Psoas muscle (tissue), 8 donors: ENCODE measurements at places on chromosomes 3 and 15. TPM values are rescaled to one million over a fixed set of nuclear protein-coding genes. Genes with fewer than 3 reads are reported as not detected.
A peak's percentile ranks its signal among the peaks of the same experiment; 100 is the strongest.

- H3K4me3 ChIP-seq = no peak overlapping the region
- peaks cover 14% of the 10 kb centered on the region for H3K4me1 ChIP-seq
- H3K27me3 ChIP-seq = no peaks in the 10 kb centered on the region
- H3K27ac ChIP-seq = no peak overlapping the region
- no peaks in the 10 kb centered on the region for H3K36me3 ChIP-seq
Observed at GRCh38 chr3:72246685-72247084, 461.7 kb upstream of the PROK2 start.

DNA sequence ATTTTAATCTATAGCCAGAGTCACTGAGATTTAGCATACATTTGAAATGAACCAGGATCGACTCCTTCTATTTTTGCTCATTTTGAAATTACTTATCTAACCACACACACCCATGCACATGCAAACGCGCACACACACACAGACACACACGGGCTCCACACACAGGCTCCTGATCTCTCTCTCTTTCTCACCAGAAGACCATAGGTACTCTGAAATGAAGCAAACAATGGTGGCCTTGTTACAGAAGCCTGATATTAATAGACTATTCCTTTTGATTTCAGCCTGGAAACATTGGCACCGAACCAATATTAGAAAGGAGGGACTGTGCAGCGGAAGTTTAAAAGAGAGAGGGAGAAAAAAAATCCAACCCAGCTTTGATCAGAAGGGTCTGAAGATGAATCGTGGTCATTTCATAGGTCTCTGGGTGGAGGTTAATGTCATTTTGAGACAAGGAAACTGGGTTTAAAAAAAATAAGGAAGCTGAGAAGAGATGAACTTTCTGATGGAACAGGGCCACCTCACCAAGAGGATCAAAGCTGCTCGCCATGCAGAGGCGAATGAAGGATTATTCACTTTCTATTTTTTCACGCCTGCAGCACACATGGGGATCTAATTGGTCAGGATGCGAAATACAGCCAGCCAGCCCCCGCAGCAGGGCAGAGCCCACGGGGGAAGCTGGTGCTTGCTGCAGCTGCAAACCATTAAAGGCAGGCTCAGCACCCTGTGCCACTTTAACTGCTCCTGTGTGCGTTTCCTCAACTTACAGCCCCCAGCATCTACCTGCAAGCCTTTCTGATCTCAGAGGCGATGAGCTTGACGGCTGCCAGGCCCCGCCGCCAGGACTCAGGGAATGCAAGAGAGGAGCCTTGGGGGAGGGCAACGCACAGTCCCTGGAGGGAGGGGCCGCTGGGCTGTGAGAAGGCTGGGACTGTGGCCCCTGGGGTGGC lies 88.8 kb downstream of the HES1 start:
- no peak overlapping the region for H3K4me3 ChIP-seq
- no peak for DNase-seq
- no peak overlapping the region for H3K27ac ChIP-seq
- H3K4me1 ChIP-seq = peaks cover 6% of the 10 kb centered on the region

MESP2 gene
- polyA plus RNA-seq = 0.20 TPM

- DNase-seq = no peak
- no peaks in the 10 kb centered on the region for H3K36me3 ChIP-seq
- no peaks in the 10 kb centered on the region for H3K27me3 ChIP-seq
- peaks cover 6% of the 10 kb centered on the region for H3K4me1 ChIP-seq
- no peak overlapping the region for H3K4me3 ChIP-seq
- H3K27ac ChIP-seq = no peak overlapping the region
Observed at GRCh38 chr3:187193181-187193580, 4.1 kb upstream of the RTP1 start.

DNA sequence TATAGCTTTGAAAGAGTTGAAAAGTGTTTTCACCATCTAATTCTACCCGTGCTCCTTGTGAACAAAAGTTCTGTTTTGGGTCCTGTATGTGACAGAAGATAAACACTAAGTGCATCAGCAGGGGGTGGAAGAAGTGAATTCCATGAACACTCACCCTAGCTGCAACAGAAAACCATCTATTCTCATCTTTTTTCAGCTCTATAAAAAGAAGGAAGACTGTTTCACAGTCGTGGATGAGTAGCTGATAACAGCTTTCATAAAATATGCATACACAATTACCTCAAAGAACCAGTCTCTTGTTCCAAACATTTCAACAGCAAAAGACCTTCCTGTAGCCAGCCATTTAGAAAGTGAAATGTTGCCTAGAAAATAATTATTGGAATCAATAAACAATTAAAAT lies 281.7 kb upstream of the RASGRP1 start:
- no peak overlapping the region for H3K27ac ChIP-seq
- no peak overlapping the region for H3K4me3 ChIP-seq
- no peaks in the 10 kb centered on the region for H3K4me1 ChIP-seq
- H3K27me3 ChIP-seq = no peaks in the 10 kb centered on the region
- H3K36me3 ChIP-seq = no peaks in the 10 kb centered on the region

FGD5 gene
- polyA plus RNA-seq = 3.8 TPM

GRCh38 chr3:59133311-59133710 lies 83.5 kb upstream of the CFAP20DC start:
- H3K27me3 ChIP-seq = no peaks in the 10 kb centered on the region
- no peaks in the 10 kb centered on the region for H3K4me1 ChIP-seq
- H3K36me3 ChIP-seq = no peaks in the 10 kb centered on the region
- H3K4me3 ChIP-seq = no peak overlapping the region

GRCh38 chr15:101035611-101036010 lies 116.5 kb downstream of the LRRK1 start:
- no peak for DNase-seq
- no peaks in the 10 kb centered on the region for H3K36me3 ChIP-seq
- H3K27ac ChIP-seq = no peak overlapping the region
- H3K4me3 ChIP-seq = no peak overlapping the region
- H3K27me3 ChIP-seq = no peaks in the 10 kb centered on the region

GRCh38 chr15:39508536-39508935 lies 72.3 kb upstream of the THBS1 start:
- no peaks in the 10 kb centered on the region for H3K27me3 ChIP-seq
- no peak for DNase-seq
- no peak overlapping the region for H3K4me3 ChIP-seq
- no peaks in the 10 kb centered on the region for H3K36me3 ChIP-seq
- no peak overlapping the region for H3K27ac ChIP-seq

DNA sequence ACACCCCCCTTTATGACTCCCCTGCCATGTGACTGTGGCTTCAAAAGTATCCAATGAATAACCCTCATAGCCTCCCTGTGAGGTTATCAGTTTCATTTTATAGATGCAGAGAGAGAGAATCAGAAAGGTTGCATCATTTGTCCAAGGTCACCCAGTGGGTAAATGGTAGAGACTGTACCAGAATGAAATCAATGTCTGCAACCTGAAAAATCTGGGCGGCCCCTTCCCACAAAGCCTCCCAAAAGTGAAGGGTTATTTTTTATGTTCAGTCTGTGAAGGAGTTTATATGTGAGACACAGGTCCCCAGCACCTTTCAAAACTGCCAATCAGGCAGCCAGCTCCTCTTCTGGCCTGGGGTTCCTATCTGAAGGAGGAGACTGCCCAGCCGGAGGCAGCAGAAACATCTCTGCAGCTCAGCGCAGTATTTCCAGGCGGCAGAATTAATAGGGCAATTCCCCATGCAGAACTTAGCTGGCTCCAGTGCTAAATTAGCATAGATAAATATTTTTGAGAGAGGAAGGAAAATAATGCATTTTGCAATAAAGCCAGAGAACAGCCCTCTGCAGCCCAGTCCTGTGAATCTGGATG lies 130.8 kb upstream of the PRR20G start:
- peaks cover 47% of the 10 kb centered on the region for H3K27me3 ChIP-seq
- no peak overlapping the region for H3K4me3 ChIP-seq
- no peak overlapping the region for H3K27ac ChIP-seq
- no peak for DNase-seq
- H3K36me3 ChIP-seq = no peaks in the 10 kb centered on the region

CADM2 gene
- polyA plus RNA-seq = 9.9 TPM

- no peaks in the 10 kb centered on the region for H3K4me1 ChIP-seq
- H3K27me3 ChIP-seq = no peaks in the 10 kb centered on the region
- no peak overlapping the region for H3K4me3 ChIP-seq
- no peak overlapping the region for H3K27ac ChIP-seq
- no peak for DNase-seq
- no peaks in the 10 kb centered on the region for H3K36me3 ChIP-seq
Observed at GRCh38 chr3:36520241-36521006, 140.1 kb downstream of the STAC start.

DNA sequence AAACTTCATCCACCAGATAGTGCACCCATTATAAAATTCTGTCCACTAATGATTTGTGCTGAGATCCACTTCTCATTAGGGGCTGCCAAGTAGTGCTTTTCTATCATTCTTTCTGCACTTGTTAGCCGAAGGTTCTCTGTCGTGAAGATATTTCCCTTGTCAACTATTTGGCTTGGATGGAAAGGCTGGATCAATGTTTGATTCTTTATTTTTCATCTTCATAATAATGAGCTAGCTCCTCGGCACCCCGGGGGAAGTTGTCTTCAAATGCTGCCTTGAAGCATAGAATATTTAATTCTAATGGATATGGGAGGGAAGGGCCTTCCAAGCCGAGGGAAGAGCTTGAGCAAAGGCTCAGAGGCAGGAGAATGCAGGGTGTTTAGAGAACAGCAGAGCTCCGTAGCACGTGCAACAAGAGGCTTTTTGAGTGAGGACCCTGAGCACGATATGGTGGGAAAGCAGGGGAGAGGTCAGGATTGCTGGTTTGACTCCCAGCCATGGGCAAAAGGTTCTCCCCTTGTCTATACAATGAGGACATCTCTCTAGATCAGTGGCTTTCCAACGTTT lies 16.3 kb upstream of the MUC20 start:
- no peaks in the 10 kb centered on the region for H3K4me1 ChIP-seq
- H3K27ac ChIP-seq = no peak overlapping the region
- no peak for DNase-seq
- H3K27me3 ChIP-seq = no peaks in the 10 kb centered on the region
- H3K36me3 ChIP-seq = peaks cover 21% of the 10 kb centered on the region
- H3K4me3 ChIP-seq = no peak overlapping the region

GRCh38 chr3:178684881-178685590 lies 148.8 kb downstream of the KCNMB2 start:
- H3K4me1 ChIP-seq = no peaks in the 10 kb centered on the region
- H3K36me3 ChIP-seq = no peaks in the 10 kb centered on the region
- no peaks in the 10 kb centered on the region for H3K27me3 ChIP-seq
- DNase-seq = no peak
- H3K4me3 ChIP-seq = no peak overlapping the region
- H3K27ac ChIP-seq = no peak overlapping the region

DNA sequence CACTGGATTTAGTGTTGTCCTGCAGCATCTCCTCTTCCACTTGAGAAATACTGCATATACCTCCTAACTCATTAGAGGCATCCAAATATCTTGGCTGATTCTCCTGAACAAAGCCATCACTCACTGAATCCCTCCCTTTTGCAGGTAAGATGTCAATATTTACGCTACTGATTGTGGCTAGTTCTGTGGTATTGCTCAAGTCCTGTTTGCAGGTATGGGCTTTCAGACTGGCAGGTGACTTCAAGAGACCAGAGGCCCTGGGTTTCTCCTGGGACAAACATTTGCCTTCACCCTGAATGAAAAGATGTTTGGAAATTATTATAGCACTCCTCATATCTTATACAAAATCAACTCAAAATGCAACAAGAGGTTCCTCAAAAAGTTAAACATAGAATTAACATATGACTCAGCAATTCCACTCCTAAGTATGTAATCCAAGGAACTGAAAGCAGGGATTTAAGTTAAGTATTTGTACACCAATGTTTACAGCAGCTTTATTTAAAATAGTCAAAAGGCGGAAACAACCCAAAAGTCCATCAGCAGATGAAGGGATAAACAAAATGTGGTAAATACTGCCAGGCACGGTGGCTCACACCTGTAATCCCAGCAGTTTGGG lies 18.6 kb downstream of the NEK4 start:
- H3K36me3 ChIP-seq = peaks cover 86% of the 10 kb centered on the region
- no peak for DNase-seq
- H3K4me3 ChIP-seq = no peak overlapping the region

DNA sequence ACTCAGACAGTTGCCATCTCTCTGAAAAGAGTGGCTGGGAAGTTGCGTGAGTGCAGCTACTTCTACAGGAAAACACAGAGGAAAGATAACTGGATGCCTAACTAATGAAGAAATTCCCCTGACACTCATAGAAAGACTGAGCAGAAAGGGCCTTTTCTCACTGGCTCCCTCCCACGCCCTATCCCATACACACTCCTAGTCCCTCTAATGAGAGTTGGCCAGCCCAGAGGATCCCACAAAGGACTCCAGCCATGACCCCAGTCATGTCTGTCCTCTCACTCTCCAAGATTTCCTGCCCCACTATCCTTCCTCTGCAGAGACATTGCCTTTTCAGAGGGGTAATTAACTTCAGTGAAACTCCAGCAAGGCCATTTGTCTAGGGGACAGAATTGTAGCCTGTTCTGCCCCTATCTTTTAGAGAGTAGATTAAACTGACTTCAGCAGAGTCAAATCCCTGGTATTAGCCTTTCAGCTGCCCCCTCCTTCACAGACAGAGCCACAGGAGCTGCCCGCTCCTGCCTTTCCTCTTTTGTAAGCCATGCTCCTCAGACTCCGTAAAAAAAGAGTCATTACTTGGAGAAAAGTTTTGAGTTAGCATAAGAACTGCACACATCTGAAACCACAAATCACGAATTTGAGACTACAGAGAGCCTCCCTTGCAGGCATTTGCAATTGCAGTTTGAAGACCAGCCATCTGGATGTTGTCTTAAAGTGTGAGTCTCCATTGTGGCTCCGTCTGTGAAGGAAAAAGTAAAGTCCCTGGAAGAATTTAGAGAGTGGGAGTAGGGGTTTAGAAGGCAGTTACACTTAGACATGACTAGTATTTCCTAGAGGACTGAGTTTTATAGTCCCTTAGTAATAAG lies 129.1 kb upstream of the SEMA6D start:
- no peaks in the 10 kb centered on the region for H3K36me3 ChIP-seq
- no peak overlapping the region for H3K4me3 ChIP-seq
- H3K27me3 ChIP-seq = no peaks in the 10 kb centered on the region

GRCh38 chr3:42266085-42266484 lies at the start of gene CCK:
Gene CCK (minus strand): TSS chr3:42266185. CDS start chr3:42263630, 2,555 bp downstream.
- no peak for DNase-seq
- peak within 1 kb of the TSS; percentile 42 for H3K4me3 ChIP-seq
- peaks cover 17% of the 10 kb centered on the region for H3K27me3 ChIP-seq
- H3K36me3 ChIP-seq = no peaks in the 10 kb centered on the region

DNA sequence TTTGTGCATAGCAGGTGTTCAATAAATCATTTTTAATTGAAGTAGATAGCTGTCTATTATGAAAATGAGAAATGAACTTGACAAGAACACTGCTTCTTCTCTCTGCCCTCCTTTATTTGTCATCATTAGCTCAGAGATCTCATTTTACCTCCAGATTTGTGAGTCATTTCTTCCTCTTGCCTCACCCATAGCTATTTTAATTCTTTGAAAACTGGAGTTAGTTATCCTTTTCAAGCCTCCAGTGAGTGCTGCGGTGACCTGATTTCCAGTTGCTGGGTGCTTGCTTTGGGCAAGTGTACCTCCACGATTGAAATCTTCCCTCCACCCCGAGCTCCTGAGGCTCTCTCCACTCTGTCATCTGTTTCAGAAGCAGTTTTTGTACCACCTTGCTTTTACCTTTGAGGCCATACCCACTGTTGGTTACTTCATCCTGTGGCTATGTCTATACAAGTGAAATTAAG lies 114.6 kb downstream of the NFKBIZ start:
- H3K36me3 ChIP-seq = no peaks in the 10 kb centered on the region
- no peaks in the 10 kb centered on the region for H3K4me1 ChIP-seq
- no peak overlapping the region for H3K27ac ChIP-seq
- H3K27me3 ChIP-seq = no peaks in the 10 kb centered on the region
- H3K4me3 ChIP-seq = no peak overlapping the region
- DNase-seq = no peak

SYNPR gene
- polyA plus RNA-seq = not detected

METTL6 gene
- 14.3 TPM for polyA plus RNA-seq
